ENCODE measurements at places on chromosomes 1 and 21.

- no peak for DNase-seq
Observed at GRCh38 chr1:78045563-78045925, 222 bp upstream of the GIPC2 start.

- DNase-seq = no peak
Observed at GRCh38 chr1:148347781-148348180, 135.3 kb downstream of the PPIAL4G start.

- no peak for DNase-seq
Observed at GRCh38 chr1:160777486-160778089, 18.4 kb upstream of the LY9 start.

DNA sequence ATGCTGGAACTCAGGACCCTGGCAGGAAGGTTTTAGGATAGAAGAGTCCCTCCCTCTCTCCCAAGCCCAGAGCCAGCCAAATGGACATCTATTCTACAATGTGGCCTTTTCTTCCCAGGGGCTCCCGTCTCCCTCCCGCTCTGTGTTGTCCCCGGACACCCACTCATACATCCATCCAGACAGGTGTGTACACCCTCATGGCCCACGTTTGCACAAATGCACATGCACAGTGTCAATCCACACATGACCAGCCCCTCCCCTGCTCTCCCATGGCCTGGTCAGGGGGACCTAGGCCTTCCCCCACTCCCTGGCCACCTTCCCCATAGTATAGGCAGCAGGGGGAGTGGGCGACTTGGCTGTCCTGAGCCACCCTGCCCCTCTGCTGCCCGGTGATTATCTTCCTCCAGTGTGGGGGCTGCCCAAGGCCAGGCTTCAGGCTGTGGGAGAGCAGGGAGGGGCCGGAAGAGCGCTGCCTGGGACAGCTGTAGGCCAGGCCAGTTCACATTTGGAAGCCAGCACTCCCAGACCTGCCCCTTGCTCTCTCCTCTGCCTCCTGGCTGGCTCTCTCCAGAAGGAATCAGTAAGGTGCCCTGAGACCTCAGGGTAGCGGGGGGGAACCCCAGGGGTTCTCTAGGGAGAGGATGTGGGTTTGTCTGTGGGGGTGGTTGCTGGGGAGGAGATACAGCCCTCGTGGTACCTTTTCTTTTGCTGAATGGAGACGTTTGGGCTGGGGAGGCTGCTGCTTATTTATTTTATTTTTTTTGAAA, 4.1 kb upstream of the PTPN7 start:
- DNase-seq = no peak

DNA sequence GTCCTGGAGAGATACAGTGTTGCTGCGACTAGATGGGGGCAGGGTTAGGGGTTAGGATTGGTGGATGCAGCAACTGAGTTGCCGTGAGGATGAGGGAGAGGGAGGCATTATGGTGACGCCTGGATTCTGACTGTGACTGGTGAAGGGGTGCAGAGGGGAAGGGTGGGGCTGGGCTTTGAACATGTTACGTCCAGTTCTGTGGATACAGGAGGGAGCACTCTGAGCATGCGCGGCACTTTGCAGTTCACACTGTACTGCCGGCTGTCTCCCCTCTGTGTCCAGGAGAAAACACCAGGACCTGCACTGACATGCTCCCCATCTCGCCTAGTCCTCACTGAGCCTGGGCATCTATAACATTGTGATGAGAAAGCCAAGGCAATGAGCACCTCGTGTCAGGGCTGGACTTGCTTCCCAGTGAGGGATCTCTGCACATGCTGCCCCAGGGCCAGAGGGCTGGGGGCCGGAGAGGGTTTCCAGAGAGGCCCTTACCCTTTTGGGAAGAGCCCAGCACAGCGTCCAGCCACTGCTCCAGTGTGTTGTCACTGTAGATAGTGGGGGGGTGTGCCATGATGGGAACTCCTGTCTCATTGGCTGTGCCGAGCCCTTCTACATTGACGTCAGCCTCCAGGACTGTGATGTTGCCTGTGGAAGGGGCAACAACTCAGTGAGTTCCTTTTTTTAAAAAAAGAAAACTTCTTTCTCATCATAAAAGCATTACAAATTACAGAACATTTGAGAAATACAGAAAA, 7.6 kb downstream of the FAM151A start:
- no peak for DNase-seq

DNA sequence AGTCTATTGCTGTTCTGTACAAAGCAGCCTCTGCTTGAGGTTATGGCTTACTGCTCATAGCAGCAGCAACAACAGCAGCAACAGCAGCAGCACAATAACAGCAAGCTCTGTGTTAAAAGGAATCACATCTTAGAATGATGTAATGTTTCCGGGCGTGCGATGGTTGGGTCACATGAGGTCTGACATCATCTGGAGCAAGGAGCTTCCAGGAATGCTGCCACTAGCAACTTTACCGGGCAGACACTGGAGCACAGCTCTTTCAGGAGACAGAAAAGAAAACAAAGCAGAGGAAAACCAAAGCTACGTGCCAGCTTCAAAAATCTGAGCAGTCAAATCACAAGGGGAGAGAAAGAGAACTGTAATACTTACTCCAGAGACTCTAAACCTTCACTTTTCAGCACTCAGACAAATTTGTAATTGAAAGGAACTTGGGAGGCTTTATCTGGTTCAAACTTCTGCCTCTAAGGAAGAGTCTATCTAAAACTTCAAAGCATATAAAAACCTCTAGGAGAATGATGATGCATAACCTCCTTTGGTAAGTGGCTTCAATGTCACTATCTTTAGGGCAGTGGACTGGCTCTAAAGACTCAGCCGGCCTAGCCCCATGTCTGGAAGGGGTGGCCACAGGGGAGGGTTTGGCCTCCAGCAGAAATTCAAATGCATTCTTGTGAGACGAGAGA, 28.3 kb upstream of the RAB3GAP2 start:
- DNase-seq = peak; percentile 82

- no peak for DNase-seq
Observed at GRCh38 chr1:197868751-197869489, 33.5 kb upstream of the C1orf53 start.

DNA sequence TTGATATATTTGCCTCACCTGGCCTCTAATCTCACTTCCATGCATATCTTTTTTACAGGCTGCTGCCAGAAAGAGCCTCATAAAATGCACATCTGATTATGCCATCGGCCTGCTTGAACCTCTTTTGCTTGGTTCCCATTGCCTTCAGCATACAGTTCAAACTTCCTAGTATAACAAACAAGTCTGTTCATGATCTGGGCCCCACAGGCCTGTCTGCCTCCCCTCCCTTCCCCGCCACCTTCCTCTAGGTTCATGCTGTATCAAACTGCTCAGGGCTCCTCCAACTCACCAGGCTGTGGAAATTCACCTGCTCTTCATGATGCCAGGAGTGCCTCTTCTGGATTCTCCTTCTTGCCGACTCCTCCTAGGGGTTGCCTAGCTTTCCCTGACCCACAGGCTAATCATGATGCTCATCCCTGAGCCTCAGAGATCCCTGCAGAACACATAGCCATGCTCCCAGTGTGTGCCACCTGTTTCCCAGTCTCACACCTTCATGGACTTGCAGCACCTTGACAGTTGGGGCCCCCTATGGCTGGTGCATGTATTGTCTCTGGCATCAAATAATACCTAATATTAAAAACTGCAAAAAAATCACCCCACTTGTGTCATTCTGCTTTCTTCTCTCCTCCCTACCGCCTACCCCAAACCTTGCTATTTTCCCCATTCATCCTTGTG, 33.7 kb upstream of the CD2 start:
- no peak for DNase-seq

DNA sequence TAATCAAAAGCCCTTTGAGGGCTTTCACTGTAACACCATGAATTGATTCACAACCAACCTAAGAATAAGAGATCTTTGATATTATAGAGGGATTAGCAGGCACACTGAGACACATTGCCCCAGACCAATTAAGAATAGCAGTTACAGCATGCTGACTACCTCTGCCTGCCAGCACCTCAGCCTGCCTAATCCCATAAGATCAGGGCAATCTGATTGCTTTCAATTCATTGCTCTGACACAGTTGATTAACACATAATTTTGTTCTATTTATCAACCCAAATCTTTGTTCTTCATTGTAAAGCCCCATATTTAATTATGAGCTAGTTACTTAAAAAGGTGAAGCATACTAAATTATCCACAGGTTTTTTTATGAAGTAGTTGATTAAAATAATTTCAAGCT, 548.8 kb upstream of the ZP4 start:
- DNase-seq = no peak

GRCh38 chr1:26352338-26352679, 1.6 kb downstream of the CRYBG2 start:
- DNase-seq = no peak

DNA sequence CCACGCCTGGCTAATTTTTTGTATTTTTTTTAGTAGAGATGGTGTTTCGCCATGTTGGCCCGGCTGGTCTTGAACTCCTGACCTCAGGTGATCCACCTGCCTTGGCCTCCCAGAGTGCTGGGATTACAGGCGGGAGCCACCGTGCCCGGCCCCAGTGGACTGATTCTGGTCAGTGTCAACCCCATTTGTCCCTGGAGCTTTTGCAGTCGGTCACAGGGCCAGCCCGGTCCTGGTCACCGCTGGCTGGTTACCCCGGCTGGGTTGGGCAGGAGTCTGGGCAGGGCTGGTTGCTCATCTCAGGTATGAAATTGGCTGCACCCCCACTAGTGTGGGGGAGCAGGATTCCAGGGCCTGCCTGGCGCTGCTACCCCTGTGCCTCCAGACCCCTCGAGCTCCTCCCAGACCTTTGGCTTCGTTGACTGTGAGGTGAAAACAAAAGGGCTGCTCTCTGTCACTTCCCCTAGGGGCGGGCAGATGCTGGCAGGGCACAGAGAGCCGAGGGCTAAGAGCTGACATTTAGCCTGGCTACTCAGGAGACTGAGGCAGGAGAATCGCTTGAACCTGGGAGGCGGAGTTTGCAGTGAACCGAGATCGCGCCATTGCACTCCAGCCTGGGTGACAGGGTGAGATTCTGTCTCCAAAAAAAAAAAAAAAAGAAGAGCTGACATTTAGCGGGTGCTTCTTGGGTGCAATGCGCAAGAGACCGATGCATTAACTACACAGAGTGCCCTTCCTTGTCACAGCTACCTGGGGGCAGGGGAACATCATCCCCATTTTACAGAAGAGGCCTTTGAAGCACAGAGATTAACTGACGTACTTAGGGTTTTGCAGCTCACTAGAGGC, 10.6 kb downstream of the TNFRSF1B start:
- no peak for DNase-seq

GRCh38 chr1:181352695-181353094, 130.6 kb upstream of the CACNA1E start:
- DNase-seq = no peak

- DNase-seq = peak; percentile 53
Observed at GRCh38 chr1:180229483-180230415, at the start of gene LHX4. Gene LHX4 (plus strand): TSS chr1:180230264. CDS start chr1:180230530, 266 bp downstream.

GRCh38 chr1:43359696-43360095, 915 bp downstream of the CDC20 start:
- DNase-seq = no peak

DNA sequence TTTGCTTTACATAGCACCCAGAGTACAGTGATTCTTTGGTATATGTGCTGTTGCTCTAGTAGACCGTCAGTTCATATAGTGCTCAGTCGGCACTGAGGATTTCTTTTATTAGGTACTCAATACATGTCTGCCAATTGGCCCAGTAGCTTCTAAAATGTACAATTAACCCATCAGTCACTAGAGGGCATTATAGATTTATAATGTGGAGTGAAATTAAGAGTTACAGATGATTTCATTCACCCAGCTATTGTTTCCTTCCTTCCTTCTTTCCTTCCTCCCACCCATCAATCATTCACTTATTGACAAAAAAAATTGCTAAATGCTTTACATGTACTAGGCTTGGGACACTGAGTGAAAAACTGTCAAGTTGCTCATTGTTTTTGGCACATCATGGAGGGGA, 263.6 kb upstream of the USP24 start:
- no peak for DNase-seq

GRCh38 chr1:115791816-115792215, 23.3 kb upstream of the CASQ2 start:
- DNase-seq = no peak

DNA sequence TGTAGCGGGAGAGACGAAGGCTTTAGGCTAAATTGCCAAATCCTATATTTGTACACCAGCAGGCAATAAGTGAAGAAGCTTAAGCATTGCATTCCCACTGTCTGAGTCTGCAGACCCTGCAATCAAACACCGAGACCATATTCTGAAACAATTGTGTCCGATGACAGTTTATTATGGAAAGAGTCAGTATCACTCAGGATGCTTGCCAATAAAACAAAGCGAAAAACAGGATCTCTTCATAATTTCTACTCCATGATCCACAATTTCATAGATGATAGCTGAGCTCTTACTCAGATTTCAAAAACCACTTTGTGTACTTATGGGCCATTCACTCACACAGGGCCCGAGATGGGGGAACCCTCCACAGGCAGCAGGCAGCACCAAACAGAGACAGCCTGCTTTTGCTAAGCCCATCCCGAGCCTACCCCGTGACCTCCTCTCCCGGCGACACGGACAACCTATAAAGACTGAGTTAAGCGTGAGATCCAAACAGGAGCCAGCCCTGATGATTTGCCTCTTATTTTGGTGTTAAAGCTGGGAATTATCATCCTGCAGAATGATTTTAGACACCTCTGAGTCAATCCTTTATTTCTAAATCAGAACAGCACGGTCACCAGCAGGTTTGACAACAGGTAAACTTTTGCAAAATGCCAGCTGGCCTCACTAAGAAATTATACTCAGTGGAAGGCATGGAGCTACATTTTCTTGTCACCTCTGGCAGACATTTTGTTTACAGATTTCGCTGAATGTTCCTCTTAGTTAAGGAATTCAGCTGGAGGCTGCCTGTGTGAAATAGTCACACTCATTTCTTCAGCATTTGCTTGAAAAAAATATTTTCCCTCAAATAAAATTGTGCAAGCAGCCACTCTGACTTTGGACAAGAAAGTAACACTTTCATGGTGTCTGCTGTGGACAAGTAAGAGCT, 212.4 kb downstream of the GPATCH2 start:
- DNase-seq = no peak

DNA sequence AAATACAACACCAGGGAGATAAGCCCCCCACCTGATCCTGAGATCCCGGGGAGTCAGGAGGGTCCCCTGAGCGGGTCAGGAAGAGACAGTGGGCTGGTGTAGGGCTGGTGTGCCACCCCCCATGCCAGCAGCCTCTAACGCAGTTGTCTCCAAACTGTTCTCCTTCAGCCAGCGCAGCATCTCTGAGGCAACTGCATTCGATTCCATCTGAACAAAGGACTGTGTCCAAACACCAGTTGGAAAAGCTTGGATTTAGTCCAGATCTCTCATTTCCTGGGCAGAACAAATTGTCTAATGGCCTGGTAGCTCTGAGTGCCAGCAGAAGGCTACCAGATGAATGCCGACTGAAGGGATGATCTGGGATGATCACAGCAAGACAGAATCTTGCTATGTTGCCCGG, 44.1 kb upstream of the EIF4G3 start:
- DNase-seq = no peak

- peak; percentile 93 for DNase-seq
Observed at GRCh38 chr1:225881959-225882693, at the start of gene TMEM63A. Gene TMEM63A (minus strand): TSS chr1:225882380. CDS start chr1:225877580, 4,800 bp downstream.

GRCh38 chr1:175629318-175629694, 114.1 kb downstream of the TNR start:
- DNase-seq = no peak

DNA sequence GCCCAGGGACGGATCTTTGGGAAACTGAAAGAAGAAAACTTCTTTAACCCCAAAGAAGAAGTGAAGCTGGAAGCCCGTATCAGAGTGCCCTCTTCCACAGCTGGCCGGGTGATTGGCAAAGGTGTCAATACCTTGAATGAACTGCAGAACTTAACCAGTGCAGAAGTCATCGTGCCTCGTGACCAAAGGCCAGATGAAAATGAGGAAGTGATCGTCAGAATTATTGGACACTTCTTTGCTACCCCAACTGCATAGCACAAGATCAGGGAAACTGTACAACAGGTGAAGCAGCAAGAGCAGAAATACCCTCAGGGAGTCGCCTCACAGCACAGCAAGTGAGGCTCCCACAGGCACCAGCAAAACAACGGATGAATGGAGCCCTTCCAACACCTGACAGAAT, 114.0 kb downstream of the NBPF12 start:
- DNase-seq = no peak
